H1 (cell line): ENCODE measurements at places on chromosomes 11 and 22. TPM values are rescaled to one million over a fixed set of nuclear protein-coding genes. Genes with fewer than 3 reads are reported as not detected.

DNA sequence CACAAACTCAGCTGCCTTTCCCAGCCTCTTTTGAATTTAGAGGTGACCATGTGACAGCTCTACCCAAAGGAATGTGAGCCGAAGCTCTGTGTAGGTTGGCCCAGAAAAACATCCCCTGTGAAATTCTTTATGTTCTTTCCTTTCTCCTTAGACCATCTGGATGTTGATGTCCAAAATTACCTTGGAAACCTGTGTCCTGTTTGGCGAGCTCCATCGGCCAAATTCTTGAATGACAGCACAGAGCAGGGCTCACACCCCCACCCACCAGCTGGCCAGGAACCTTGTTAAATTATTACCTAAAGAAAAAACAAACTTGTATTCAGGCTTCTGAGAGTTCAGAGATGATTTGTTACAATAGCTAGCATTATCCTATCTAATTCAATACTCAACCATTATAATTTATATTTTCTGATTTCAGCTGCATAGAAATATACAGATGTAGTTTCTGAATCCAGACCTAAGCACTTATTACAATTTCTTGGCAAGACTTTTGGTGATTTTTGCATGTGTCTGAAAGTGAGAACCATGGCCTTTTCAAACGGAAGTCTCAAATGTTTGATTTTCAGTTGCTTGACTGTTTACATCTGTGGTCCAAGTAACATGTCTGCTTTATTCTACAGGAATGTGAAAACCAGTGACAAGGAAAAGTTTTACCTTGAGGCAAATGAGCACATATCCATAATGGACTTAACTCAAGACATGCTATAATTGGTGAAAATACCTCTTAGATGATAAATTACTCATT, 554.2 kb downstream of the NTM start:
- no peak overlapping the region for H3K27ac ChIP-seq
- no peaks in the 10 kb centered on the region for H3K4me1 ChIP-seq
- H3K4me3 ChIP-seq: no peak overlapping the region
- H3K27me3 ChIP-seq: no peaks in the 10 kb centered on the region
- no peak for DNase-seq

DNA sequence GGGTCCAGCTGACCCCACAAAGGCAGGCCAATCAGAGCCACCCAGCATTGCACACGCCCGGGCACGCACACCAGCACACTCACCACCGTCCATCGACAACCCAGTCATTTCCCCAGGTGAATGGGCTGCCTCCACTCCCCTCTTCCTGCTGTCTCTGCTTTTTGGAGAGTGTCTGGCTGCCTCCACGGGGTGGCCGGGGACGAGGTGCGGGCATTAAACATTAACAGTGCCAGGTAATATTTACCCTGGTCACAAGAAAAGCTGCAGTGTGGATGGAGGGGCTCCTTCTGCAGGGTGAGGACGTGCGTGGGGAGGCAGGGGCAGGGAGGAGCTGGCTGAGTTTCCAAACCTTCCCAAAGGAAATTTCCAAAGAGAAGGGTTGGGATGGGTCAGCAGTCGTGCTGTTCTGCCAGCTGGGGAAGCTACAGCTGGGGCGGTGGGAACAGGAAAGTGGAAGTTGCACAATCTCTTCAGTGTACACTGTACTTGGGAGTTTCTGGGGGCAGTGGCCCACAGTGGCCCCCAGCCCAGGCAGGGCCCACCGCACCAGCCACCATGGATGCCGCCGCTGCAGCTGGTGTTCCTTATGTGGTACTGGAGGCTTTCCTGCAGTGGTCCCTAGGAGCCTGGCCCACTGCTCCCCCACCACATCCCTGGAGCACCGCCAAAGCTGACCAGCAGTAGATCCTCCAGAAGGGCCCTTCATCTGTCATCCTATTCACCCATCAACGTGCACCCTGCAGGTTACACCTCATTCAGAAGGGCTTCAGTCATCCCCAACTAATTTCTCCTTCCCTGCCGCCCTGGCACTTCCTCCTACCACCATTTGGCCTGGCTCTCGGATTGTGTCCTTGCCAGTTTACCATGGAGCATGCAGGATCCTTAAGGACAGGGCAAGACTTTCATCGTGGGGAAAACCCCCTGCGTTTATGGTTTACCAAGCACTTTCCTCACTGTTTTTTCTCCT, at the start of gene FXYD2:
Gene FXYD2 (minus strand): TSS at position 174 of the 967 bp plus-strand sequence. CDS start 66 bp downstream, at position 108.
- DNase-seq: no peak
- peaks cover 10% of the 10 kb centered on the region for H3K4me1 ChIP-seq
- no peak within 1 kb of the TSS for H3K4me3 ChIP-seq
- no peak within 1 kb of the TSS; the same call in 1 of the 2 replicates for H3K27ac ChIP-seq
- no peaks in the 10 kb centered on the region for H3K36me3 ChIP-seq
- no peaks in the 10 kb centered on the region for H3K27me3 ChIP-seq

GRCh38 chr11:91394727-91395414, 829.7 kb upstream of the FAT3 start:
- no peaks in the 10 kb centered on the region for H3K27me3 ChIP-seq
- no peak for DNase-seq
- no peak overlapping the region for H3K4me3 ChIP-seq
- no peaks in the 10 kb centered on the region for H3K4me1 ChIP-seq

DNA sequence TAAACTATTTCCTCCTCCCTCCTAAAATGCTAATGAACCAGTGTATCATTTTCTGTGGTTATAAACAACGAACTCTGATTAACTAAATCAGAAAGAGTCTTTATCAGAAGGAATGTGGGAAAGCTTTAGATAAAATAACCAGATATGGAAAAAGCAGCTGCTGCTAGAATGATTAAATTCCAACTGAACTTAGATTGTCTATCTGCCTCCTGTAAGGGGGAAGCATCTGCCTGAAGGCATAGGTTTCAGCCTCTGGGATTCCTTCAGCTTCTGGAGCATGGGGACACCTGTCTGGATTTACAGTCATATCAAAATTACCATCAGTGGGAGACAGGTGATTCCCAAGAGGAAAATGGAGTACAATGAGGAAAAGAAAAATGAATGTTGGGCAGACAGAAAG, 1095.5 kb upstream of the CCDC90B start:
- H3K4me3 ChIP-seq: no peak overlapping the region
- H3K4me1 ChIP-seq: no peaks in the 10 kb centered on the region
- H3K27me3 ChIP-seq: no peaks in the 10 kb centered on the region
- no peak for DNase-seq

GRCh38 chr22:26610072-26610958, 7.5 kb downstream of the CRYBB1 start:
- peaks cover 5% of the 10 kb centered on the region for H3K27me3 ChIP-seq
- H3K27ac ChIP-seq: no peak overlapping the region
- peaks cover 8% of the 10 kb centered on the region for H3K4me1 ChIP-seq
- no peak for DNase-seq

DNA sequence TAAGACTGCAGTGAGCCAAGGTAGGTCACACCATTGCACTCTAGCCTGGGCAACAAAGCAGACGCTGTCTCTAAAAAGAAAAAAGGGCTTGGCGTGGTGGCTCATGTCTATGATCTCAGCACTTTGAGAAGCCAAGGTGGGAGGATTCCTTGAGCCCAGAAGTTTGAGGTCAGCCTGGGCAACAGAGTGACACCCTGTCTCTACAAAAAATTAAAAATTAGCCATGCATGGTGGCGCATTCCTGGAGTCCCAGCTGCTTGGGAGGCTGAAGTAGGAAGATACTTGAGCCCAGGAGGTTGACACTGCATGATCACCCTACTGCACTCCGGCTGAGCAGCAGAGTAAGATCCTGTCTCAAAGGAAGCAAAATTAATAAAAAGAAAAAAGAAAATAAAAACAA, 38.9 kb upstream of the RDX start:
- no peak overlapping the region for H3K27ac ChIP-seq
- H3K36me3 ChIP-seq: no peaks in the 10 kb centered on the region
- no peaks in the 10 kb centered on the region for H3K27me3 ChIP-seq
- no peaks in the 10 kb centered on the region; the same call in 1 of the 2 replicates for H3K4me1 ChIP-seq
- DNase-seq: no peak
- H3K4me3 ChIP-seq: no peak overlapping the region

DNA sequence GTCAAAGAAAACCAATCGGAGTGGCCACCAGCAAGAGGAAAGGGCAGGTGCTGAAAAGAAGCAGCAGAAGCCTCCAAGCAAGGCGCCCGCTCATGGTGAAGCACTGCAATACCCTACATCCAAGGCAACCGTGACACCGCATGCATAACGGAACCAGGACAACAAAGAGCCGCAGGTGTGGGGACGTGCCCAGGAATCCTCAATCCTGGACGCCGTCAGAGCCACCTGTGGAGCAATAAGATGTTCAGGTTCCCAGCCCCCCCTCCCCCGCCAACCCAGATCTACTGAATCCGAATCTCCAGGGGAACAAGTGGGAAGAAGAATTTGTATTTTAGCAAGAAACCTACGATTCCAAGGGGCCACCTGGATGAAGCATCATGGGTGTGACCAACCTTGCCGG, 70.8 kb downstream of the SHANK2 start:
- no peaks in the 10 kb centered on the region; the same call in 1 of the 2 replicates for H3K4me1 ChIP-seq
- no peak for DNase-seq
- H3K4me3 ChIP-seq: no peak overlapping the region

GRCh38 chr11:88284336-88285050, 53.0 kb downstream of the CTSC start:
- no peak overlapping the region for H3K27ac ChIP-seq
- H3K4me3 ChIP-seq: no peak overlapping the region
- H3K36me3 ChIP-seq: peaks cover 27% of the 10 kb centered on the region; the same call in 1 of the 2 replicates

GRCh38 chr11:8839306-8839956, 71.6 kb upstream of the AKIP1 start:
- peak overlapping the region; percentile 69 for H3K27ac ChIP-seq
- H3K4me1 ChIP-seq: peaks cover 23% of the 10 kb centered on the region
- no peaks in the 10 kb centered on the region for H3K36me3 ChIP-seq
- H3K4me3 ChIP-seq: 0 out of 2 replicates have a peak overlapping the region, but pooled peaks have one; percentile 4
- no peak for DNase-seq

- no peak for DNase-seq
- no peak overlapping the region for H3K27ac ChIP-seq
- H3K27me3 ChIP-seq: no peaks in the 10 kb centered on the region
- H3K4me3 ChIP-seq: no peak overlapping the region
- H3K36me3 ChIP-seq: no peaks in the 10 kb centered on the region
These were observed 31.7 kb downstream of the TEAD1 start for GRCh38 chr11:12705874-12706273.

- H3K36me3 ChIP-seq: no peaks in the 10 kb centered on the region
- no peak overlapping the region for H3K27ac ChIP-seq
- 0 out of 2 replicates have a peak, but pooled peaks cover 1% of the 10 kb centered on the region for H3K4me1 ChIP-seq
- no peaks in the 10 kb centered on the region for H3K27me3 ChIP-seq
These were observed 38.3 kb upstream of the NFAM1 start for GRCh38 chr22:42470366-42471082.

DNA sequence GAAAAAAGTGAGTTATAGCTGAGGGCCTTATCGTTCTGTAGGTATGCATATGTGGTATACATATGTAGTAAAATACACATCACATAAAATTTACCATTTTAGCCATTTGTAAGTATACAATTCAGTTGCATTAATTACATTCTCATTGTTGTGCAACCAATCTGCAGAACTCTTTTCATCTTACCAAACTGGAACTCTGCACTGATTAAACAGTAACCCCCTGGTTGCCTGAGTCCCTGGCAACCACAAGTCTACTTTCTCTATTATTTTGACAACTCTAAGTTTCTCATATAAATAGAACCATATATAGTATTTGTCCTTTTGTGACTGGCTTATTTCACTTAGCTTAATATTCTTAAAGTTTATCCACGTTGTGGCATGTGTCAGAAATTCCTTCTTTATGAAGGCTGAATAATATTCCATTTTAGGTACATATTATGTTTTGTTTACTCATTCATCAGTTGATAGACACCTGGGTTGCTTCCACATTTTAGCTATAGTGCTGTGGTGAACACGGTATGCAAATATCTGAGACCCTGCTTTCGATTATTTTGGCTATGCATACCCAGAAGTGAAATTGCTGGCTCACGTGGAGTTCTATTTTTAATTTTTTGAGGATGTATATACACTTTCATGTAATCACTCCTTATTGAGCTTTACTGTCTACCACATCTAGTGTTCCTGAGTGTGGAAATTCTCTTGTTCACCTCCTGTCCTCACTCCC, 1.6 kb upstream of the DDX10 start:
- H3K4me3 ChIP-seq: no peak overlapping the region
- peaks cover 5% of the 10 kb centered on the region for H3K4me1 ChIP-seq
- H3K27ac ChIP-seq: no peak overlapping the region
- no peak for DNase-seq
- H3K36me3 ChIP-seq: peaks cover 10% of the 10 kb centered on the region

VSIG10L2 gene
- total RNA-seq: not detected in 2 replicates

PRAME gene
- total RNA-seq: 0.46 and 1.1 TPM in 2 replicates

SGSM1 gene
- 5.2 and 5.4 TPM in 2 replicates for total RNA-seq

EFCAB6 gene
- total RNA-seq: 1.5 and 1.7 TPM in 2 replicates

RAG1 gene
- 0.58 and 0.90 TPM in 2 replicates for total RNA-seq
